ENCODE measurements at places on chromosomes 7 and 10.

GRCh38 chr7:40760293-40760964 is 625.6 kb downstream of the SUGCT start:
- no peak for DNase-seq

DNA sequence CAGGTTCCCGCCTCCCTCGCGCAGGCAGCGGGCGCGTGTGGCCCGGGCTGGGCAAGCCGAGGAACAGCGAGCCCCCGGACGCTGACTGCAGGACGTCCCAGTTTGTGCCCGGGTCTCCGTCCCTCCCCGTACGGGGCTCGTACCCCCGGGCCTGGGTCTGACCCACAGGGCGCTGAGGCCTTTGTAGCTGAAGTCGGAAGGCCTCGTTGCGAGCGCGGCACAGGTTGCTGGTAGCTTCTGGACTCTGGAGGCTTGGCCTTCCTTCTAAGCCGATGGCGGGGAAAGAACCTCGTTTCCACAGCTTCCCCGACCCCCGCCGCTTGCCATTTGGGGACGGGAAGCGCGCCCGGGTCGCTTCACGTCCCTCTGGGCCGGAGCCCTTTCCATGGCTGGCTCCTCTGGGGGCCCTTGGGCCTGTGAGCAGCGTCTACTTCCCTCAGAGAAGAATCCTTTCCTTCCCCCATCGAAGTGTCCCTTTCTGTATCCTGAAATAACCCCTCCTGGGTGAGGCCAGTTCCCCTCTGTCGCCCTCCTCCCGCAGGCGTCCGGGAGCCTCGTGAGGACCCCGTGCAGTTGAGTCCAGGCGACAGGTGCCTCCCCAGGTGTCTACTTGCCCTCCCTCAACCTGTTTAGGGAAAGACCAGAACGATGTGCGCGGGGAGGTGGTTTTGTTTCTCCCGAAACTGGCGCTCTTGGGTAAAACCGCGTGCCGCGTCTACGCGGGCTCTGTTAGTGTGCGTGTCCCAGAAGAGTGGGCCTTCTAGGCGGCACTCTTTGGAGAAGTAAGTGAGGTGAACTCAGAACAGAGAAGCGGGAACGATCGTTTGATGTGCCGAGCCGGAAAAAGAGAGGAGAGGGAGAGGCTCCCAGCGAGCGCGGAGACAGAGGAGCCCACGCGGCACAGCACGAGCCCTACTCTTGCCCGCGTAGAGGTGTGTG is 9.3 kb downstream of the EVX1 start:
- DNase-seq, result no peak

DNA sequence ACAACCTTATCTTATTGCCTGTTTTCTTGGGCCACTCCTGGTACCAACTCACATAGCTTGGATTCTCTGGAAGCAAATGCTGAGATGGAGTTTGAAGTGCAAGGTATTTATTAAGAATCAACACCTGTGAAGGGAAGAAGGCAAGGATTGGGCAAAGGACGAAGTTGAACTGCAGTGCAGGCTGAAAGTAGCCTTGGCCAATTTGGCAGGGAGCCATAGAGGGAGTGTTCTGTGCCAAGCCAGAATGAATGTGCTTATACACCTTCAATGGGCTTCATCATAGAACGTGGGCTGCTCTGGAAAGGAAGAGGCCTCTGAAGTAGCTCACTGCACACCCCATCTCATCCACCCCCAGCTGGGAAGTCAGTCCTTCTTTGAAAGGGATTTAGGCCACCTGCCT is 79.8 kb upstream of the IFRD1 start:
- DNase-seq, result no peak

DNA sequence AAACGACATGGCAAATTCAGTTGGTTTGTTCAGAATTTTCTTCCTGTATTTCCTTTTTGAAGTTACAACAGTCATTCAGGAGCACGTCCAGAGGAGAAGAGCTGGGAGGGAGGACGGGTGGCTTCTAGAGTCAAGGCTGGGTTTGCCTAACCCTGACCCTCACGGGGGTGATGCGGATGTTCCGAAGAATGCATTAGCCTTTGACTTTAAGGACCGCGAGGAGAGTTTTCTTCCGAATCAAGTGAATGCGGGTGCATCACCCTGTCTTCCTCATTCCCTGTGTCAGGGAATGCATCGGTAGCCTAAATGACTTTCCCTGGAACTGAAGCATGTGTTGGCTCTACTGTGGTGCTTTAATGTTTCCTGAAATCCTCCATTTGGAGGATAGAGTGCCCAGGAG is 396.6 kb upstream of the GALNT17 start:
- no peak for DNase-seq

DNA sequence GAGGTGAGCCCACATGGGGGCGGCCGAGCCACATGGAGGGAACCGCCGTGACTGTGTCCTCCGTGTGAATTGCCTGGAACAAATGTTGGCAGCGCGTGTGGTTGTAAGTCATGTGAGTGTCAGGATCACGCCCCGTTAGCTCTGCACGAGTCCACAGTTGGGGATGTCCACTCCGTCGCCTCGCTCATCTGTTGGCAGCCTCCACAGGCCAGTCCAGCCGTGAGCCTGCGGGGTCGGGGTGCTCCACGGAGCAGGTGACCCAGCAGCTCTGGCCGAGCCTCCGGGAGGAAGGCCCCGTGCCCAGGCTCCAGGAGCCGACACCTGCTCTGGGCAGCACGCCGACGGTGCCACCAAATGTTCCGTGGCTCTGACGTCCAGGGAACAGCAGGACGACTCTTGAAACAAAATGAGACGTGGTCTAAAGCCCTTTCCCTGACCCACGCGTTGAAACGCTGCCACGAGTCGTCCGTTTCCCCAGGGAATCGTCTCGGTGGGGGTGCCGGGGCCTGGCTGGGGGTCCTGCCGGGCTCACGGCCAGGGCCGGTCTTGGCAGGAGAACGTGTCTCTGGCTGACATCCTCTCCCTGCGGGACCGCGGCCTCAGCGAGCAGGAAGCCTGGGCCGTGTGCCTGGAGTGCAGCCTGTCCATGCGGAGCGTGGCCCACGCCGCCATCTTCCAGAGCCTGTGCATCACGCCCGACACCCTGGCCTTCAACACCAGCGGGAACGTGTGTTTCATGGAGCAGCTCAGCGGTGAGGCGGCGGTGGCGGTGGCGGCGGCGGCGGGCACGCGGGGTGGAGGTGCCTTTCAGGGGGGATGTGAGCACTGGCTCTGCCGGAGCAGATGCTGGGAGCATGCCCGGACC is 7.0 kb downstream of the KNDC1 start:
- DNase-seq, result no peak

DNA sequence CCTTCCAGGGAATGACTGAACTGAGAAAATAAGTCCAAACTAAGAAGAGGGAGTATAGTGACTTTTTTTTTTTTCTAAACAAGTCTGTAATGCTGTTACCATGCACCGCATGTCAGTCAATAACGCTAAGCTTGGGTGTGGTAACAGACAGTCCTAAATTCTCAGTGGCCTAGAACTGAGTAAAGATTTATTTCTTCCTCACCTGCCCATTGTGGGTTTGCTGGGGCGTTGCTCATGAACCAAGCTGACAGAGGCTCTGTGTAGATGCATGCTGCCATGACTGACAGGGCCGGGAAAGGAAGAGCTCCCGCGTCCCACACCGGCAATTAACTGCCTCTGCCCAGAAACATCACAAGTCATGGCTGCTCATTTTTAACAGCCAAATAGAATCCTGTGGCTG is 25.5 kb upstream of the PRKG1 start:
- DNase-seq, result no peak

DNA sequence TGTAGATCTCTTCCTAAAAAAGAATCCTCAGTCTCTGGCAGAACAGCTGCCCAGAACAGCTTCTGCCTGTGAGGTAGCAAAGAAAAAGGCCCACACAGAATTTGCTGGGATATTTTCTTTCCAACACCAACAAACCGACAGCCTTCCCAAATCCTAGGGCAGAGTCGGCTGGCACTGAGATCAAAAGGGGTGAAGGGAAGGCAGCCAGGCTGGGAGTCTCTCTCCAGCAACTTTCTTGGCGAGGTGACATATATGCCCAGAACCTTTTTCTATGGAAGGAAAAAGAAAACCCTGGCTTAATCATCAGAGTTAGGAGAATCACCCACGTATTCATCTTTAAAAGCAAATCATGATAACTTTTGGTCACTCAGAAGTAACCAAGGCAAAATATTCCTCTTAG is 279.6 kb downstream of the DNAJB6 start:
- DNase-seq, result no peak

GRCh38 chr7:128080169-128080568 is 48.9 kb upstream of the LRRC4 start:
- DNase-seq, result no peak

DNA sequence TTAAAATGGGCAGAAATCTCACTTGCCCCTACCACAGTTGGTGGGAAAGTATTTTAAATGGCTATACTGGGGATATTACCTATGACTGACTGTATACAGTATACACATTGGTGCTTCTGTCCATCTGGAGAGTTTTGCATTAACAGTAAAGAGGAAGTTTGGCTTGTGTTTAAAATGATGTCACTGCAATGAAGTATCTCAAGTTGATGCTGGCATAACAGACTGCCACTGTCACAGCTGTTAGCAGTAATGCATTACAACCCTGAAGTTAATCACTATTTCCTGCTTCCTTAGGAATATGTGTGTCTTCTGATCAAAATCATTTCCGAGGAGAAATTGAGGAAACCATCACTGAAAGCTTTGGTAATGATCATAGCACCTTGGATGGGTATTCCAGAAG is 1.9 kb downstream of the DKK1 start:
- no peak for DNase-seq

GRCh38 chr7:47572939-47573757 is 8.8 kb downstream of the TNS3 start:
- DNase-seq, result no peak

DNA sequence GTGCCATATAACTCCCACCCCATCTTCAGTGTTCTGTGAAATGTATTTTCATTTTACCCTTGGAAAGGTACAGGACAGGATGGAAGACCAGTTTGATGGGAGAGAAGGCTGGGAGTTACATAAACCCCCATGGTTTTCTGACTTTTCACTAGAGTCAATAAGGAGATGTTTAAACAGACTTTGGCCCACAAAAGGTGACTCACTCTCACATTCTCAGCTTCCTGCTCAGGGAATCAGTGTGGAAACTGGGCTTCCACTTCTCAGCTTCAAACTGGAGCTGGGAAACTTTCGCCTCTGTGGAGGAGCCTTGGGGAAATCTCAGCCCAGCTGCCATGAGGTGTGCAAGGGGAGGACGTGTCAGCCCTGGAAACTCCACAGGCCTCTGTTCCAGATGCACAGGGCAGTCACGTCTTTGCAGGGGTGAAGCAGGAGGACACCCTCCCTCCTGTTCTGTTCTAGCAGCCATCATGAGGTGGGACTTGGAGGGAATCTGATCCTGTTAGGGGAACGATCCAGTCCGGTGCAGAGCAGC is 560.5 kb upstream of the GALNT17 start:
- DNase-seq, result no peak

- DNase-seq, result no peak
These were observed 787.4 kb downstream of the PHTF2 start for GRCh38 chr7:78585980-78586379.

GRCh38 chr10:82668221-82668895 is 793.4 kb downstream of the NRG3 start:
- no peak for DNase-seq

- DNase-seq, result no peak
These were observed 333.3 kb downstream of the PRPF18 start for GRCh38 chr10:13920031-13920430.
